ENCODE measurements at places on chromosomes 2 and 18. TPM values are rescaled to one million over a fixed set of nuclear protein-coding genes. Genes with fewer than 3 reads are reported as not detected.

DNA sequence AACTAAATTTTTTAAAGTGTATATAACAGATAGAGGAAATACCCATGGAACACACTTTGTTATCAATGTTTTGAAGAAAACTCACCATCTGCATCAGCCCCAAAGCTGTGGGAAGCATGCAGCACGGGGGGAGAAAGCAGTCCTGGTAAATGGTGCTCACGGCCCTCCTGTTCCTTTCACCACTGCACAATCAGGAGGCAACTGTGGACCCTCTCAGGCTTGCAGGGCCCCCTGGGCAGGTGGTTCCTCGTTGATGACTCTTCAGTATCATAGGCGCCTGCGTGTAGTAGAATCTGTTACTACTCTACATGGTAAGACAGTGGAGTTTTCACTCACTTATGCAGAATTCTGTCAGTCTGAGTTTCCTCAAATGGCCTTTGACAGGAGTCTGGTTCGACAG lies 4.9 kb upstream of the CNDP1 start:
- no peak for DNase-seq

- DNase-seq, result peak; percentile 91
Observed at GRCh38 chr2:202375609-202376408, at the start of gene BMPR2. BMPR2 (plus strand) TSS chr2:202376327; CDS start chr2:202377475, 1,148 bp downstream.

- no peak for DNase-seq
Observed at GRCh38 chr2:7880566-7880965, 801.3 kb upstream of the ID2 start.

DNA sequence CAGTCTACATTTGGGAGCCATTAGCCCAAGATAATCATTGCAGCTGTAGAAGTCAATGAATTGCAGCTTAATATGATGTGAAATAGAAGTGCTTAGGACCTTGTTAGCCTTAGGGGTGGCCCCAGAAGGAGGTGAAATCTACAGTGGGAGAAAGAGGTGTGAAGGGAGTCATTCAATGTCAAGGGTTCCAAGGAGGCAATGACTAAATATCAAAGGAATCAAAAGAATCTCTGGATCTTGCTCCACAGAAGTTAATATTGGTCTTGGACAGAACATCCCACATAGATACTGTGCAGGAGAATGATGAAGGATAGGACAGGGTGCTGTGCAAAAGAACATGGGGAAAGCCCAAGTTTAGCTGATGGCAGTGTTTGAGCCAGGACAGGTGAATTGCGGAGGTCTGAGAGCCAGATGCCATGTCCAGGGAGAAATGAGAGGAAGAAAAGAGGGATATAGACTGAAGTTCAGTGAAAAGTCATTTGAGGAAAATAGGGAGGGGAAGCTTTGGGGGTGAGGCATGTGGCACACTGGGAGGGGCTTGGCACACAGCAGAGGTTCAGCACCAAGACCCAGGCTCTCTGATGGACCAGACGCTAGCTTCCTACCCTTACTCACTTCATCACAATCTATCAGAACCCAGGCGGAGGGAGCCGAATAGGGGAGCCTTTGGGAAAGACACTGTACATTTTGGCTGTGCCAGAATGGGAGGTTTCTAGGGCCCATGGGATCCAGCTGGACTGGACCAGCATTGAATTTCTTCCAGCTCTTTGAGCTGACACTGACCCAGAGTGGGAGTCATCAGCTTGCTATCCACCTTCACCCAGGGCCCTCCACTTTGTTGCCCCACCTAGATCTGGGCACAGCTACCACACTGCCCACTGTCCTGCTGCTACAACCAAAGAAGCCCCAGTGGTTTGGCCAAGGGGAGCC lies 2.2 kb downstream of the IL1F10 start:
- DNase-seq, result no peak

DNA sequence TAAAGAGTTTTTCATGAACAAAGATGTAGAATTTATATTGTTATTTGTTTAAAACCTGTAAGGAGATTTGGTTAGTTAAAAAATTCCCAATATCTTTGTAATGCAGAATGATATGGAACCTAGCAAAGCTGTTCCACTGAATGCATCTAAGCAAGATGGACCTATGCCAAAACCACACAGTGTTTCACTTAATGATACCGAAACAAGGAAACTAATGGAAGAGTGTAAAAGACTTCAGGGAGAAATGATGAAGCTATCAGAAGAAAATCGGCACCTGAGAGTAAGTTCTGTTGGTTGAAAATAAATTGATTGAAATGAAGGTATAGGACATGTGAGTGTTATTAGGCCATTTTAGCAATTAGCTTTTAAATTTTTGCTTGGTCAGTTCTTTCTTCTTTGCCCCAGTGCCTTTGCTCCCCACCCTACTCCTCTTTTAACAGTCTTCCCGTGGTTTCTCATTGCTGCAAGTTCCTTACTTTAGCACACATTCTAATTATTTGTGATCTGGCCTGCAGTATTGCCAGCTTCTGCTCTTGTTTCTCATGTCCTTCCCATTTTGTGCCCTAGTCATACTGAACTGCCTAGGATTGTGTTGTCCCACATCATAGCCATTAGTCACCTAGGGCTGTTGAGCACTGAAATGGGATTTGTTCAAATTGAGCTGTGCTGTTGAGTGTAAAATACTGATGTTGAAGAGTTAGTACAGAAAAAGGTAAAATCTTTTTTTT lies 36.6 kb downstream of the VAPA start:
- DNase-seq, result no peak

Gene PLEKHH2
- 0.24 TPM for total RNA-seq

GRCh38 chr2:22521620-22522019 lies 863.4 kb upstream of the KLHL29 start:
- DNase-seq, result no peak

- DNase-seq, result no peak
Observed at GRCh38 chr2:200477667-200478131, 32.2 kb downstream of the KCTD18 start.

Gene FECH
- total RNA-seq, result 52.5 TPM

GRCh38 chr18:66582211-66582610 lies 21.7 kb downstream of the CDH19 start:
- DNase-seq, result no peak

GRCh38 chr2:129721846-129722245 lies 257.6 kb upstream of the RAB6C start:
- DNase-seq, result no peak

- peak; percentile 53 for DNase-seq
Observed at GRCh38 chr2:215879977-215880940, 133.1 kb downstream of the MREG start.

GRCh38 chr2:158668001-158668765 lies 126.9 kb upstream of the DAPL1 start:
- DNase-seq, result no peak

DNA sequence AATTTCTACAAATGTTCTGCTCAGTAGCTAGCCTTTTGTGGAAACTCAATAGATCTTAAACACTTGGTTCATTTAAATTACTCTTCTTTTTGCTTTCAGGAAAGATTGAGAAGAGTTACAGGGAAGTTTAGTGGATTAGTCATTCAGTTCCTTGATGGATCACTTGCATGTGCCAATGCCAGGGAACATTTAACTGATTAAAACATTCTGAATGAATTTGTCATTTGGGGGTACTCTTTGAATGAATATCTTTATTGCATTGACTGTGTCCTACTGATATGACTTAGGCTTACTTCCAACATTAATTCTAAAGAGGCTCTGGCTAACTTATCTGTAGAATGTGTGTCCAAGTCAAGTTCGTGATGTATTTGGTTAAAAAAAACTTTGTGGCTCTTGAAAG lies 199.8 kb downstream of the PLCL1 start:
- DNase-seq, result no peak

GRCh38 chr18:58758606-58759005 lies 87.3 kb downstream of the MALT1 start:
- DNase-seq, result no peak

GRCh38 chr2:37790019-37790418 lies 118.6 kb upstream of the CDC42EP3 start:
- DNase-seq, result peak; percentile 40

GRCh38 chr2:166627893-166628292 lies 133.8 kb upstream of the SCN7A start:
- no peak for DNase-seq

DNA sequence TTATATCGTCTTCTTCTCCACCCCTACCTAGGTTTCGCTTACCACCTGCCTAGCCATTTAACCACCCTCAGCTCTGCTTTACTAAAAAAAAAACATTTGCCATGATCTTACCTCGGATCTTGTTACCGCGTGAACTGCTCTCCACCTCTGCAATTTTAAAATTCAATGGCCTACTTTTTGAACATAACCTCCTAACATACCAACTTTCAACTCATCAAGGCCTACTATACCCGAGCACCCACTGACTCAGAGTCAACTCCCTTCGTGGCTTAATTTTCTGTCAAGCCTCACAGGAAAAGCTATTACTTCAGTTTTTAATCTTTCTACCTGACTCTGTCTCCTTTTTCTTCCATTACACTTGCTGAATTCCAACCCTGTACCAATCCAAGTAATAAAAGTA lies 55.7 kb downstream of the ATAD2B start:
- DNase-seq, result no peak

Gene REG3A
- not detected for total RNA-seq

GRCh38 chr18:74595431-74595830 lies 2.2 kb upstream of the ZNF407 start:
- DNase-seq, result no peak

Gene DUSP2
- 1.9 TPM for total RNA-seq

DNA sequence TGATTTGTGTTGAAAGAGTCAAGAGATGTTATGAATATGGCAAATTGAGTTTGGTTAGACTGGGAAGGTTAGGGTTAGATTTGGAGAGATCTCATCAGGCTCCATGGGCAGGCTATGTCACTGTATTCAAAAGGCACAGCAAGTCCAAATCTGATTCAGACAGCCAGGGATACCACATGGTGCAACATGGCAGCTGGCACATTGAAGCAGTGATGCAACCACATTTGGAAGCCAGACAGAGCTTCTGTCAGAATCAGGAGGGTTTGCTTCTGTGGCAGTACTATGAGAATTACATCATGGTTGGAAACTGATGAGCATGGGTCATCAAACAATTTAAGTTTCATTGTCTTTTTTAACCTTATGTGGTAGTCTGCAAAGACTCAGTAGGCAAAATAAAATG lies 772.2 kb downstream of the SUCLG1 start:
- peak; percentile 51 for DNase-seq

Gene CCDC93
- total RNA-seq, result 16.2 TPM

GRCh38 chr2:236855176-236855865 lies 230.4 kb upstream of the COPS8 start:
- DNase-seq, result no peak

DNA sequence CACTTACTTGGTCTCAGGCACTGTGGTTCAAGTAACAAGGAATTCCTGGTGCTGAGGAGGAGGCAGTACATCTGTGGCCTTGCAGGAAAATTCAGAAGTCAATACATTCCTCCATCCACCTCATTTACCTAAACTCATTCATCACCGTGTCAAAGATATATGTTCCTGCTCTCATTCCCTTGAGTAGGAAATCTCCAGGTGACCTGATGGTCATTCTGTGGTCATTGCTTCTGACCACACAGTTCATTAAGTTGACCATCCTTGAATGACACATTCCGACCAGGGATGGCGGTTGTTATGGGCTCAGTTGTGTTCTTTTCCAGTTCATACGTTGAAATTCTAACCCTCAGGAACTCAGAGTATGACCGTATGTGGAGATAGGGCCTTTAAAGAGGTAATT lies 2.1 kb upstream of the STK17B start:
- DNase-seq, result no peak

- peak; percentile 84 for DNase-seq
Observed at GRCh38 chr2:178804791-178805190, 2.4 kb downstream of the TTN start.

DNA sequence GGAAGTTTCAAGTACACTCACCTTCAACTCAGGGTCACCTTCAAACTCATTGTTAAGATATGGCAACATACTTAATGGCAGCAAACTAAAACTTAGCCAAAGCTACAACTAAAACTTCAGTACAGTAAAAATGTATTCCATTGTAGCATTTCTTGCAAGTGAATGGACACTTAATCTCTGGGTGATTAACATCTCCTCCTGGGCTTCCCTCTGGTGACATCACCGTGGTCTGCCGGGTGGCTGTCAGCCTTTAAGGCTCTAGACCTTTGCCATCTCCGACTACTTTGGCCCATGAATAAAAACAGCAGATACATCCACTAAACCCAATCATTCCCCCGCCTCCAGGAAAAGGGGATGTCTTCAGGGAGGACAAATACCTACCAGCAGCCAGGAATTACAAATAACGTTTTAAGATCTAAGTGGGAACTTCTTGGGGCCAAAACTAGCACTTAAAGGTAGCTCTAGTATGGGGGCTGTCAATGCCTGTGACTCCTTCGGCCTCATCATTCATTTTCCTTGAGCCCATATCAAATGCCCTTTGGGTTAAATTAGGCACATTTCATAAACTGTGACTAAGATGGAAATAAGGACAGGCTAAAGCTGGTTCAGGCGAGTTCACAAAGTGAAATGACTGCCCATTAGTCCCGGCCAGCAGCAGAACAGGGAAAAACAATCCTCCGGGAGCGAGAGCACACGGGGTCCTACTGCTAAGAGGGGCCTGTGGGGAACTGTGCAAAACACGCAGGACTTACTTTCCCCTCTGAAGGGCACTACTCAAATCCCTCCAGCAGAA lies 1.1 kb downstream of the TFCP2L1 start:
- no peak for DNase-seq

Gene PROM2
- 0.83 TPM for total RNA-seq

DNA sequence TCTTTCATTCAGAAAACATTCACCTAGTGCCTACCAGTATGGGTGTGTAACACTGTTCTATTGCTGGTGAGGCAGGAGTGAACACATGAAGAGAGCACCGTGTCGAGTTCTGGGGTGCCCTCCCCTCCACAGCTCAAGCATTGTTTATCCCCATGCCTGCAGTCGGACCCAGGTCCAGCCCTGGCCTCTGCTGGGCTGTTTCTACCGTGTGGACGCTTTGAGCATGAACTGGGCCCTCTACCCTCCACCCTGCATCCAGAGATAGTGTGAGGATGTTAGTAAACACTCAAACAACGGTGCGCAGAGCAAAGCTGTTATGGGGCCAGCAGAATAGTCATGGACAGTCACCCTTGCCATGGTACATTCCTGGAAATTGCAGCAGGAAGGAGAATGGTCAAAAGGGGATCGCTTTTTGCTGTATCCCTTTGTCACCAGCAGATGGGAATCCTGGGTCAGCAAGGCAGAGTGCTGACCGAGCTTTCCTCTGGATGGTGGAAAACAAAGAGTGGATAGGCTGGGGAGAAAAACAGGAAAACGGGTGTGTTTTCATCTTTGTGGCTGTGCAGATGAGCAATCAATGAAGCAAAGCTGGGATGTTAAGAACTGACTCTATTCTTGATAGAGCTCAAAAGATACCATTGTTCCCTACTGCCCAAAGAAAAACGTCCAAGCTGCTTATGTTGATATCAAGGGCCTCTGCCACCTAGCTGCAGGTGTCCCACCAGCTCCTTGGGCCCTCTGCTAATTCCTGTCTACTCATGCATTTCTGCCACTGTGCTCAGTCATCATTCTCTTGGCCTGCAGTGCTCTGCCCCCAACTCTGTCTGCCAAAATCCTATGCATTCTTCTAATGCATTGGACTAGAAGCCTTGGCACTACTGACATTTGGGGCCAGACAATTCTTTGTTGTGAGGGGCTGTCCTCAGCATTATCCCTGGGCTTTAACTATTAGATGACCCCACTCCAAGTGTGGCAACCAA lies 38.7 kb downstream of the REEP1 start:
- peak; percentile 53 for DNase-seq

- DNase-seq, result no peak
Observed at GRCh38 chr2:96113951-96114350, 2.4 kb downstream of the ADRA2B start.

Data from myocyte (in vitro differentiated cells).